ENCODE measurements at places on chromosomes 16 and 17.

- DNase-seq: no peak
Observed at GRCh38 chr16:48246066-48246465, 1.3 kb downstream of the ABCC11 start.

DNA sequence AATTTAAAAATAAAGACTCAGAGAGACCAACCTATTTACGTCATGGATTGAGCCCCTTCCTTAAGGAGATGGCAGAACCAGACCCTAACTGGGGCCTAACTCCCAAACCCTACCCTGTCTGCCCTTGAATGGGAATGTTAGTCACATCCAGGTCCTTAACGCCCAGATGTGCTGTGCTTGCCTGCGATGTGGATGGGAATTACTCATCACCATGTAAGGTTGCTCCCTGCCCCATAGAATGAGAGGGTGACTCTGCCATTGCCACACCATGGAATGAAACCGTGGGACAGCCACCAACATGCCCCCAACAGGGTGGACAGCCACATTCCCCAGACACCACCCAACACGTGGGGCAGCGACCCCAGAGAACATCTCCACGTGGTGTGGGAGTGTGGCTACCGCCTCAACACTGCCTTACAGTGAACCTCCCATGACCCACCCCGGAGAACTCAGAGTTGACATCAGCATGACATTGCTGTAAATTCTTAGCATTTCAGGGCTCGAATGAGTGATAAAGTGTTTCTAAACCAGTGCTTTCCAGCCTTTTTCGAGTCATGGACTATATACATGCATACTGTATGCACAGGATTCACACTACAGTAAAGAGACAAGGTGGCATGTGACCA lies 31.8 kb downstream of the SCNN1B start:
- no peak for DNase-seq

- no peak for DNase-seq
Observed at GRCh38 chr17:8841844-8842243, 25.6 kb downstream of the PIK3R6 start.

GRCh38 chr16:53055541-53056391 lies 975 bp downstream of the CHD9 start:
- DNase-seq: no peak

DNA sequence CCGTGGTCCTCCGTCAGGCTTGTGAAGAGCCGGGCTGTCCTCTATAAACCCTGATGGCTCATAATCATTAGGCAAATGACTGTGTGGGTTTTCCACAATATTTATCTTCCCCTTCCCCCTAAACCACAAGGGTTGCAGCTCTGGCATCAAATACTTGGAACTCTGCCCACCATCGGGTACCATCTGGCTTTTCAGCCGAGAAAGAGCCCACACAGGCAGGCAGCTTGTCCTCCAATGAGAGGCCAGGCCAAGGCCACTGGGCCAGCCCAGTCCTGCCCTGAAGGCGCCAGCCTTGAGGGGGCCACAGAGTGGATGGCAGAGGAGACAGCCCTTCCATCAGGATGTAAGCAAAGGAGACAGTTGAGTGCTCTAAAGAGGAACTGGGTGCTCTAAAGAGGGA lies 31.8 kb upstream of the NAT9 start:
- DNase-seq: no peak

GRCh38 chr17:44864831-44865230 lies 17.1 kb downstream of the HIGD1B start:
- no peak for DNase-seq

- no peak for DNase-seq
Observed at GRCh38 chr17:60094754-60095153, 16.0 kb upstream of the HEATR6 start.

GRCh38 chr16:19153876-19154275 lies 14.2 kb upstream of the SYT17 start:
- no peak for DNase-seq

DNA sequence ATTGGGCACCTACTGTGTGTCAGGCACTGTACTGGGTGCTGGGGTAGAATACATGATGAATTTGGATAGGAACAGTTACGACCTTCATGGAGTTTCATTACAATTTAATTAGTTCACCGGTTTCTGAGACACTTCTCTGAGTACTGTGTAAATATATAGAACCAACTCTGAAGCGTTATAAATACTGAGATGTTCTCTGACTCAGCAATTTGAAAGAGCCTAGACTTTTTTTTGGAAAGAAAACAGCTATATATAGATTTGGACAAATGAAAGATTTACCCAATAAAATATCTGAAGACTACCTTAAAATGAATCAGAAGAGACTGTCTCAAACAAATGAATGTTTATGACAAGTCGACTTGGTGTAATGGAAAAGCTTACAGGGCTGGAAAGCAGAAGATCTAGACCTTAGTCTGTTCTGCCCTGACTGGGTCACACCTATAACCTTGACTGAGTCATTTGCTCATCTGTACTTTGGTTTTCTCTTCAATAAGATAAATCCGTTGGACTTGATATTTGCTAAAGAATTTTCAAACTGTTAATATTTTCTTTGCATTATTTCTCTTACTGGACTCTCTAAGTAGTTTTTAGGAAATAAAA lies 4.6 kb upstream of the GAN start:
- no peak for DNase-seq

DNA sequence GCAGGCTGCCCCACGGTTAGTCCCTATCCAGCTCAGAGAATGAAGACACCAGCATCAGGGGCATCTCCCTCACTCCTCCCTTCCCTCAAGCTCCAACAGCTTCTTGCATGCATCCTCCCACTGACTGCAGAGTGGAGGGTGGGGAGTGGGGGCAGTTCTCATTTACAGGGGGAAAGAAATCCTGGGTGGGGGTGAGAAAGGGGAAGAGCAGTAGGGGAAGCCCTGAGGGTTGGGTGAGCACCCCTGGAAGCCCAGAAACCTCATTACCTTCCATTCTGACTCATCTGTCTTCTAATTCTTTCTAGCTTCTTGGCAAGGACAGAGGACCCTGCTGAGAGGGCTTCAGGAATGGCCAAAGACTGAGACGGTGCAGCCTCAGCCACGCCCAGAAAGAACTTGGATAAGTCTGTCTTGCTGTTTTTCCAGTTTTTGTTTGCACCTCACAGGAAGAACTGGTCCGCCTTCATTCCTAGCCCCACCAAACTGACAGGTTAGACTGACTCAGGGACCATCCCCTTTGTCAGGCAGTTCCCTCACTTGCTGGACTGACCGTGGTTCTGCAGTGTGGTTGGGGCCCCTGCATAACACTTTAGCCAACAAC lies 52.5 kb upstream of the WSB1 start:
- DNase-seq: no peak

DNA sequence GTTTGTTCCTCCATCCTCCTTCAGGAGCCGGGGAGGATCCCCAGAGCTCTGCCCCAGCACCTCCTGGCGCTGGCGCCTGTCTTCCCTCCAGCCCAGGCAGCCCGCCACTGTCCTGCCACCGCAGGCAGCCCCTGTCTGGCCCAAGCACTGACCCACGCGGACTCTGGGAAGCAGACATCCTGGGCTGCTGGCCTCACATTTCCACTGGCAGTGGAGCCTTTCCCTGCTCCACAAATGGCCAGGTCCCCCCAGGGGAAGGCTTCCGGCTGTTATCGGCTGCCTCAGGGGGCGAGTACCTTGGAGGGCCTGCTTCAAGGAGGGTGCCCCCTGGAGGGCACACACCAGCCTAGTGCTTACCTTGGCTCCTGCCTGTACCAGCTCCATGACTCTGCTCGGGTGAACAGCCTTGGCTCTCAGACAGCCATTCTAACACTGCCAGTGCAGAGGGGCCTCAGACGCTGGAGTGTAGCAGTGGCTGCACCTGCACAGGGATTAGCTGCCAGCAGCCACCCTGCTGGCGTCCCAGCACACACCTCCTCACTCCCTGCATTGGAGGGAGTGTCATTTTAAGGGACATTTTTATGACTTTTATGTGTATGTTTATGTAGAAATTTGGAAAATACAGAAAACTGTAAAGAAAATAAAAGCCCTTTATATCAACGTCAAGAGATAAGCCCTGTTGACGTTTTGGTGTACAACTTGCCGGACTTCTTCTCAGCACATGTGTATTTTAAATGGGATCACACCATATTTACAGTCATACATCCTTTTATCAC lies 21.0 kb downstream of the ACE start:
- no peak for DNase-seq

- DNase-seq: no peak
Observed at GRCh38 chr16:2486645-2487516, 12.0 kb downstream of the TBC1D24 start.

GRCh38 chr16:2078691-2079090 lies 30.9 kb downstream of the TSC2 start:
- DNase-seq: no peak

- DNase-seq: no peak
Observed at GRCh38 chr16:24152826-24153225, 103.3 kb upstream of the CACNG3 start.

GRCh38 chr17:31313982-31314781 lies at the start of gene EVI2B:
Gene EVI2B, minus strand, starts transcription at chr17:31314054. Its CDS starts 8,445 bp downstream, at chr17:31305609.
- no peak for DNase-seq

DNA sequence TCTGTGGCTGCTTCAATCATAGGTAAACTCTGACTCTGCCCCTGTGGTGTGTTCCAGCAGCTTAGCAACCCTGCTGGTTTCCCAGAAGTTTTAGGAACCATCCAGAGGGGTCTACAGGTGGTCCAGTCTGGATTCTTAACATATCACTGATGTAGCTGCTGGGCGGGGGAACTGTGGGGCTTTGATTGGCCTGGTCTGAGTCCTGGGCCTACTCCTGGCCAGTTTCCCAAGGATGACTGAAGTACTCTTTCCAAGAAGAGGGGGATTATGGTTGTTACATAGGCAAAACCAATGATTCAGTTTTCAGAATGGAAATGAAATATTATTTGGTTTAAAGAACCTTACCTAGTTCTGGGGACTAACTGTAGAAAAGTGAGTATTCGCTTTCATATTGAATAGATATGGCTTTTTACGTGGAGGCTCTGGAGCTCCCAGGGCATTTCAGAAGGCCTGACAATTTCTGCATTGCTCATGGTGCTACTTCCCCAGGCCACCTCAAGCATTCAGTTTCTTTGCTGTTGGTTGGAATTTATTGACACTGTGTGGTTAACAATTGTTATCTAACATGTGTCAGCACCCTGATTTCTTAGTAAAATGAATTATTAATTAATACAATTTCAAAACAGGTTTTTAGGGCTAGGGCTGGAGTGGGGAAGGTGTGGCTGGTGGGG lies 38.4 kb downstream of the EPN2 start:
- no peak for DNase-seq

DNA sequence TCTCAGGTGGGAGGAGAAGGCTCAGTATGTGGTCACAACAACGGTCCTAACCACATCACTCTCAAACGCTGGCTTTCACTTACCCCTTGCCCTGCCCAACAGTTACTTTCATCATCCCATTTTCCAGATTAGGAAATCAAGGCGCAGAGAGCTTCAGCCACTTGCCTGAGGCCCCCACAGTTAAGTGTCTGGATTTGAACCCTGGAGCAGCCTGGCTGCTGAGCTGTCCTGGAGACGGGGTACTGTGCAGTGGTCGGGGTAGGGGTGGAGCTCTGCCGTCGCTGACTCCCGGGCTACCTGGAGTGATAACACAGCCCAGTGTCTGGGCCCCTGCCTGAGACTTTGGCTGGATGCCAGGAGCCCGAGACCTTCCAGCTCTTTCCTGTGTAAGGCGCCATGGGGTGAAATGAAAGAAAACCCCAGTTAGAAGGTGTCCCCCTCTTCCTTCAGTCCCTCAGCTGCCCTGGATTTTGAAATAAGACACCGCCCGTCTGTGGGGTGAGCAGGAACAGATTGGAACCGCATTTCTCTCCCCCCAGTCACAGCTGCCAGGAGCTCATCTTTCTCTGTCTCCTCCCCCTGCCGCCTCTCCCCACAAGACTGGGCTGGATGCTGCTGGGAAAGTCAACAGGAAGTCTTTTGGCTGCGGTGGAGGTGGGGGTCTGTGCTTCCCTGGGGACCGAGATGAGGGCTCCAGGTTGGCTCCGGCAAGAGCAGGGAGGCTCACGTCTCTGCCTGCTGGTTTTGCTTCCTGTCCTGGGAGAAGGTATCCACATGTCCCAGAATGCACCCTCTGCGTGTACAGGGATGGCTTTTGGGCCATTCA lies 280.2 kb downstream of the SEC14L1 start:
- no peak for DNase-seq

- DNase-seq: no peak
Observed at GRCh38 chr17:57355090-57355859, 99.0 kb downstream of the MSI2 start.

DNA sequence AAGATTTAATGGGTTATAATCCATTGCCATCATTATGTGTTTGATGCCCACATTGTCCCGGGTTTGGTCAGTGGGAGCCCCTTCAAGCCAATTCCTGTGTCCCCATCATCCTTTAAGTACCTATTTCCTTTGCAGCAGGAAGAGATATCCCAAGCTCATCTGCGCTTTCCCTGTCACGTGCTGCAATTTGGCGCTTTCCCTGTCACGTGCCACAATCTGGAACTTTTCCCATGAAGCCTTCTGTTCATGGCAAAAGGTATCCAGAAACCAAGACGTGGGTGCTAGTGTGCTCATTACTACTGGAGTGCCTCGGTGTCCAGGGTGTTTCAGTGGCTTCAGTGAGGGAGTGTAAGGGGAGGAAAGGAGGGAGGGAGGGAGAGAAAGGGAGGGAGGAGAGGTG lies 168.5 kb downstream of the NPIPB11 start:
- DNase-seq: no peak

- DNase-seq: peak; percentile 63
Observed at GRCh38 chr17:59093702-59094231, 12.9 kb downstream of the TRIM37 start.

- DNase-seq: peak; percentile 80
Observed at GRCh38 chr16:87581857-87582215, 20.5 kb upstream of the JPH3 start.

- no peak for DNase-seq
Observed at GRCh38 chr16:57606847-57607501, 21.5 kb upstream of the ADGRG1 start.

DNA sequence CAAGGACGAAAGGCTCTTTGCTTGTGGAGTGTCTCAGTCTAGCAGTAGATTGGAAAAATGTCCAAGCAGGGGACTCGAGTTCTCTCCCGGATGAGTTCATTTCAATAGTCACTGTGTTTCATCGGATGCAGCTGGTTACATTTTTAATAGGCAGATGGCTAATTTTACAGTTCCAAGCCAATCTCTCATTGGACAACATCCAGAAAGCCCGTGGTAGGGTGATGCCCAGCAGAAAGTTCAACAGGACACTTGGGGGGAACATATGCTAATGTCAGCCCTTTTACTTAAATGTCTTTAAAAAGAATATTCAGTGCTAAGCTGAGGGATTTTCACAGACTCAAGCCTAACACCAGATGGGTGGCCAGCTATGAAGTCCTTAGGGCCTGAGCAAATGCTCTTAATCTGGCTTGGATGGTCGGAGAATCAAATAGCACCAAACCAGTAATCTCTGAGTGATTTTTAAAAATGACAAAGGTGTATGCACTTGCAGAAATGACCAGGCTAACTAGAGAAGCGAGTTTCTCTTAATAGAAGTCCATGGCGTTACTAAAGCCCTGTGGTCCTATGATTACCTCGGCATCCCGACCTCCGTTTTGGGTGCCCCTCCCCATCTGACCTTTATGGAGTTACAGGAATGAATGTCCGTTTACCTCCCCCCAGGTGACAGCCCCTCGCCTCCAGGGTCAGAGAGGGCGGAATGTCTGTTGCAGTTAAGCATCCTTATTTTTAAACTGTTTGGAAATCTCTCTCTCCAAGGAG lies 289.2 kb upstream of the SALL1 start:
- DNase-seq: no peak

GRCh38 chr17:43448720-43449469 lies 34.9 kb upstream of the DHX8 start:
- DNase-seq: no peak

- DNase-seq: no peak
Observed at GRCh38 chr16:56102183-56102686, 89.1 kb upstream of the GNAO1 start.
